ENCODE measurements at places on chromosomes 11 and 22.

- DNase-seq = no peak
Observed at GRCh38 chr11:2510626-2511402, 66.0 kb downstream of the KCNQ1 start.

DNA sequence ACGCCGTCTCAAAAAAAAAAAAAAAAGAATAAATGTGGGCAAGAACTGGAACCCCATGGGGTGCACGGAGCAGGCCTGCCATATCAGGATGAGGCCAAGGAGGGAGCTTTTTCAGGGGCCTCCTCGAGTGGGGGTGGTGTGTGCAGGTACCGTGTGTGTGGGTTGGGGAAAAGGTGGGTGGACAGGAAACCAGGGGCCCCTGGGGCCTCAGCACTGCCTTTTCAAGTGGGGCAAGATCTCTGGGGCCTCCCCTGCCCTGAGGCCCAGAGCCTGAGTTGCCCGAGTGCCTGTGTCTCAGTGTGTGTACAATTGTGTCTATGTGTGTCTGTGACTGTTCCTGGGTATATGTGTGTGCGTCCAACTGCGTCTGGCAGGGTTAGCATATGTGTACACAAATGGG is 23.8 kb downstream of the TEF start:
- no peak for DNase-seq

- DNase-seq = no peak
Observed at GRCh38 chr11:127531167-127531566, 530.6 kb upstream of the KIRREL3 start.

DNA sequence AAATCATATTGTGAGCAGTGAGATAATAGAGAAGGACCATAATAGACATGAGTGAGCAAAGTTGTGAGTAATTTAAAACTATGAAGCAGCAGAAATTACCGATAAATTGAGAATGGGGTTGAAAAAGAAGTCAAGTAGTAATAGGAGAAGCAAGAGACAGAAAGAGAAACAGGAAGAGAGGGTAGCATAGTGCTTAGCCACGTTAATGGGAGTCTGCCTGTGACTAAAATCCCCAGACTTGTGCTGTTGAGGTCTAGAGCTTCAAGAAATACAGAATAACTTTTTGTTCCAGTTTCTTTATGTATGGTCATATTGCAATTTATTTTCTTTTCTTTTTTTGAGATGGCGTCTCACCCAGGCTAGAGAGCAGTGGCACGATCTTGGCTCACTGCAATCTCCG is 368.7 kb downstream of the METTL15 start:
- DNase-seq = no peak

- DNase-seq = no peak
Observed at GRCh38 chr11:73759610-73760134, 1.2 kb downstream of the RAB6A start.

DNA sequence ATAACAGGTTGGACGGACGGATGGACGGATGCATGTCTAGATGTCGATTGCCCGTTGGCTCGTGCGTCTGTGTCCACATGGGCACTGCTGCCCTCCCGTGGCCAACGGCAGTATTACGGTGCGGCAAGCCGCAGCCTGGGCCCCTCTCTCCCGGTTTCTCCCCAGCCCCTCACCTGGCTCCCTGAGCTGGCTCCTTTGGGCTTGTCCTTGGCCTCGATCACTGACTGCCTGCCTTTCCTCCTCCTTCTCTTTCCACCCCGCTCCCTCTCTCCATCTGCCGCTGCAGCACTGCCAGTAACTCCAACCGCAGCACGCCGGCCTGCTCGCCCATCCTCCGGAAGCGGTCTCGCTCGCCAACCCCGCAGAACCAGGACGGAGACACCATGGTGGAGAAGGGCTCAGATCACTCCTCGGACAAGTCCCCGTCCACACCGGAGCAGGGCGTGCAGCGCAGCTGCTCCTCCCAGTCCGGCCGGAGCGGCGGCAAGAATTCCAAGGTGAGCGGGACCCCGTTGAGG is 77.3 kb downstream of the SCN3B start:
- no peak for DNase-seq

- DNase-seq = no peak
Observed at GRCh38 chr22:20595461-20595860, 88.1 kb downstream of the MED15 start.

DNA sequence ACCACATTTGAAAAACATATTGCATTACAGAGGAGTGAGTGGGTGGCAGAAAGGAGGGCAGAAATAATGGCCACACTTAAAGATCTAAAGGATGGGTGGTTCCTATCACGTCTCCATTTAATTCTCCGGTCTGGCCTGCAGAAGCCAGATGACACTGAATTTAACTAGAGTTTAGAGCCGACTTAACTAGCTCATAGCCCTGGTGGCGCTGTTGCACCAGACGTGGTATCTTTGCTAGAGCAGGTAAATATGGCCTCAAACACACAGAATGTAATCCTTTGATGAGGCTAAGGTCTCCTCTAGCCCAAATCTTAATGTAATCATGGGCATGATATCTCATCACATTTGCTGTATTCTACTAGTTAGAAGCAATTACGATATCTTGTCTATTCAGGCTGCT is 51.5 kb upstream of the GAL start:
- peak; percentile 66 for DNase-seq

GRCh38 chr11:77547863-77548551 is 41.7 kb upstream of the AQP11 start:
- DNase-seq = peak; percentile 45

GRCh38 chr11:69156673-69157155 is 979 bp downstream of the SMIM38 start:
- DNase-seq = no peak

DNA sequence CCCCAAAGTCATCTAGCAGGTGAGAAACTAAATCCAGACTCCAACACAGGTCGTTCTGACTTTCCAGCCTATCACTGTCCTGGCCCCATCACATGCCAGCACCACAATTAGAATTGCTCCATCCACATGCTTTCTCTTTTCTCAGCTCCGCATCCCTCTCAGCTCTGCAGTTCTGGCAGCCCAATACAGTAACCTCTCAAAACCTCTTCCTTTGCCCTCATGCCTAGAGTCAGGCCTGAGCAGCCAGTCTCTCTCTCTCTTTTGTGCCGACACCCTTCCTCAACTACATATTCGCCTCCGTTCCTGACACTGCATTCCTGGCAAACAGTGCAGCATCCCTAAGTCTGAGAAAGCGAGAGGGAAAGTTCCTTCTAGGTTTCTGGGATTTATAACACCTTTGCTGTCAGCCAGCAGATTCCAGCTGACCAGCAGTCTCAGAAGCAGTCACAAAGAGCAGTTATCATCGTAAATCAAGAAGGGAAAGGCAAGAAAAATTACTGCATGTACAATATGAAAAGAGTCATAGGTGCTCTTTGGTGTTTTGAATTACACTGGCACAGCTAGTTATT is 258.0 kb downstream of the FAT3 start:
- no peak for DNase-seq

- DNase-seq = no peak
Observed at GRCh38 chr11:104819107-104819506, 79.2 kb downstream of the CASP12 start.

Data from NCI-H748 treated with DMSO at 0.1 percent for 48 hours (cell line).